ENCODE measurements at places on chromosomes 6 and 20.

DNA sequence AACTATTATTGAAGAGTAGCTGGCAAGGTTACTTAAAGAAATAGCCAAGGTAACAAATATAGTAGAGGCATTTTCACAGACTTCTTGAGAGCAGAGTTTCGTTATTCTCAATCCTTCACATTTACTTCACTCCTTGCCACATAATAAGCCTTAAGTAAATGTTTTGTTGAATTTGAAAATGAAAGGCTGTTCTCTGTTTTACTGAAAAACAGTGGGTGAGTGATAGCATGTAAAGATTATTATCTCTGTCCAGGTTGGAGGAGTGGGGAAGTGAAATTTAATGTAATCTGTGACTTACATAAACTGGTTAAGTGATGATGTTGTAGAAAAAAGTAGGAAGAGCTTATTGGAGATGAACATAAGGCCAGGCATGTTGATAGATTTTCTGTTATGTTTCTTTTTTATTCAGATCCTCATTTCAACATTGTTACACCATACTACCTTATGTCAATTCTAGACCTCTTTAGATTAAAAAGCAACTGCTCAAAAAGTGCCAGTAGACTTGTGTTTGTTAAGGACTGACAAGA, 55.0 kb downstream of the QKI start:
- DNase-seq: no peak

GRCh38 chr6:169895926-169896761, 144.7 kb downstream of the ERMARD start:
- no peak for DNase-seq

DNA sequence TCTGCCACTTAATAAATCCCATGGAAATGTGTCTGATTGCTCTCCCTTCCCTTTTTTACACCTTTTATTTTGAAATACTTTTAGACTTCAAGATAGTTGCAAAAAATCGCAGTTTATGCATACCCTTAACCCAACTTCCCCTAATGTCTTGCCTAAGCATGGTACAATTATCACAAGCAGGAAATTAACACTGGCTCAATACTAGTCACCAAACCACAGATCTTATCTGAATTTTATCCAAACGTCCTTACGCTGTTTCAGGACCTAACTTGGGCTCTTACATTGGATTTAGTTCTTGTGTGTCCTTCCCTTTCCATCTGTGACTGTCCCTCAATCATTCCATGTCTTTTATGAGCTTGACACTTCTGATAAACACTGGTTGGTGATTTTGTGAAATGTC, 146.3 kb downstream of the ZNF217 start:
- no peak for DNase-seq

DNA sequence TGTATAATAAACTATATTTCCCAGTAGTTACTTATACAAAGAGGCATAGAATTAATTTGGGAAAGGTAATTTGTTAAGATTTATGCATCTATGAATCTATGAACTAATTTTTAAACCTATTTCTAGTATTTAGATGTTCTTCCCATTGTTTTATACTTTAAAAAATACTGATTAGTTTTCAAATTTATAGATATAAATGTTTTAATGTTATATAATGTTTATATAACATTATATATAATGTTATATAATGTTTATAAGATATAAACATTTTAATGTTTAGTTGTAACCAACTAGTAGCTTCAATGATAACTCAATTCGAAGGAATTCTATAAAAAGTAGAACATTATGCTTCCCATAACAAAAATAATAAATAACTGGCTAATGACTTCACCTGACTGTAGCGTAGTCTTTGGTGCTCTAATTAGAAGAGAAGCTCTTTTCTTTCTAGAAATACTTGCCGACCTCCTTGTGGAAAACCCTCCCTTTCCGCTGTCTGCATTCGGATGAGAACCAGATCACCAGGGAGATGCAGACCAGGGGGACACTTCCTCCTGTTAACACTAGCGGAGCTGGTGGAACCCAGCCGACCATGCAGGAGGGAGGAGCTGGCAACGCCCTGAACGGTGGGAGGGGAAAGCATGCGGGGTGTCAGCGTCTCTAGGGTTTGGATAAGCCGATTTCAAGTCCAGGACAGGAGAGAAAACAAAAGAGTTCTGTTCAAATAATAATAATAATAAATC, 158.4 kb downstream of the OR2B2 start:
- peak; percentile 82 for DNase-seq

DNA sequence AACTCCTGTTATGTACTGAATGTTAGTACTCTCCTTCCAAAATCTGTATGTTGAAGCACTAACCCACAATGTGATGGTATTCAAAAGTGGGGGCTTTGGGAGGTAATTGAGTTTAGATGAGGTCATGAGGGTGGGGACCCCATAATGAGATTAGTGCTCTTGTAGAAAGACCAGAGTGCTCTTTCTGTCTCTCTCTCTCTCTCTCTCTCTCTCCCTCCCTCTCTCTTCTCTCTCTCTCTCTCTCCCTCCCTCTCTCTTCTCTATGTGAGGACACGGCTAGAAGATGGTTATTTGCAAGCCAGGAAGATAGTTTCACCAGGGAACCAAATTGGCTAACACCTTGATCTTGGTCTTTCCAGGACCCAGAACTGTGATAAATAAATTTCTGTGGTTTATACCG, 107.4 kb downstream of the TBX18 start:
- no peak for DNase-seq

DNA sequence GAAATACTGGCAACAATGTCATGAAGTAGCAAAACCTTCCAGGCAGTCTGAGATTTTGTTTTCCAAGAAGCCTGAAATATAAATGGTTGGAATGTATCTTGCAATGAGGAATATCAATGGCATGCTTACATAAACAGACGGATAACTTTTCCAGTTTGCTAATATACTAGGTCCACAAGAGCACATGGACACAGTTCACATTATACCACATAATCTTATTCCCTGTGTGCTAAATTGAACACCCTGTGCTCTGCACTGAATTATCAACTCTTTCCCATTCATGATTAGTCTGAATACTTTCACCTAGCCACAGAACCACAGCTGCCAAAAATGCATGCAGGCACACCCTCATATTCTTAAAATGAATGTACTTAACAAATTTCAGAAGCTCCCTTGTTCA, 274.3 kb downstream of the COL12A1 start:
- peak; percentile 34 for DNase-seq

DNA sequence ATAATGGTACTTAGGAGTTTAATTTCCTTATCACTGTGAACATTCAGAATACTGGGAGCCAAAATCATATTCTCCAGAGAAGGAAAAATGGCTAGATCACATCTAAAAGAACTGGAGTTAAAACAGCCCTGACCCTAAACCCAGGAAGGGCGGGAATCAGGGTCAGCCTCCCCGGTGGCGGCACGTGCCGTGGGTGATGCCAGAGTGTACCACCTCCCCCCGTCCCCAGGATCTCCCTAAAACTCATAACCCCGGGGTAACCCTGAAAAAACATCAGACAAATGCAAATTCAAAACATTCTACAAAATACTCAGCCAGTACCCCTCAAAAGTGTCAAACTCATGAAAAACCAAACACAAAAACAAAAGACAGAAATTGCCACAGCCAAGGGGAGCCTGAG, 148.3 kb downstream of the DLL1 start:
- no peak for DNase-seq

GRCh38 chr20:48284315-48284714, 499.0 kb upstream of the SULF2 start:
- DNase-seq: no peak

- DNase-seq: peak; percentile 97
These were observed 85.7 kb upstream of the NEDD9 start for GRCh38 chr6:11317885-11318771.

DNA sequence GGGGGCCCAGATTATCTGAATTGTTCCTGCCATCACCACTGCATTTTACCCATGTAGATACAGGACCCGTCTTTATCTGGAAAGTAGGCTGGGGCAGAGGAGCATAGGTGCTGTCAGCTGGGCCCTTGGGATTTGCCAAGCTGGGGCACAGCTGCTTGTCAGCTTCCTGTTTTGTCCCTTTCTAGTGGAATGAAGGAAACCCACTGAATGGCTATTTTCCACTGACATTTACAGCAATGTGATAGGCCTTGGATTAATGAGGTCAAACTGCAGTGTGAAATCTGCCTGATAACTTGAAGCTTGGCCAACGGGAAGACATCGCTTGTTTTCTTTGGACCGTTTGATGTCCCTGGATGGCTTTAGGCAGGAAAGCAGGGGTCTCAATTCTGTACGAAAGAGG, 6.7 kb downstream of the PPP1R16B start:
- no peak for DNase-seq

- no peak for DNase-seq
These were observed 11.4 kb upstream of the MOCS1 start for GRCh38 chr6:39945626-39946025.
